Hepatocyte (in vitro differentiated cells): ENCODE measurements at places on chromosomes 5 and 9.
A peak's percentile ranks its signal among the peaks of the same experiment; 100 is the strongest.

- DNase-seq, result no peak
Observed at GRCh38 chr9:2109069-2109650, 94.0 kb downstream of the SMARCA2 start.

GRCh38 chr5:36593867-36594266 lies 12.5 kb upstream of the SLC1A3 start:
- no peak for DNase-seq

GRCh38 chr5:142684508-142685041 lies 1.3 kb downstream of the FGF1 start:
- DNase-seq, result no peak

DNA sequence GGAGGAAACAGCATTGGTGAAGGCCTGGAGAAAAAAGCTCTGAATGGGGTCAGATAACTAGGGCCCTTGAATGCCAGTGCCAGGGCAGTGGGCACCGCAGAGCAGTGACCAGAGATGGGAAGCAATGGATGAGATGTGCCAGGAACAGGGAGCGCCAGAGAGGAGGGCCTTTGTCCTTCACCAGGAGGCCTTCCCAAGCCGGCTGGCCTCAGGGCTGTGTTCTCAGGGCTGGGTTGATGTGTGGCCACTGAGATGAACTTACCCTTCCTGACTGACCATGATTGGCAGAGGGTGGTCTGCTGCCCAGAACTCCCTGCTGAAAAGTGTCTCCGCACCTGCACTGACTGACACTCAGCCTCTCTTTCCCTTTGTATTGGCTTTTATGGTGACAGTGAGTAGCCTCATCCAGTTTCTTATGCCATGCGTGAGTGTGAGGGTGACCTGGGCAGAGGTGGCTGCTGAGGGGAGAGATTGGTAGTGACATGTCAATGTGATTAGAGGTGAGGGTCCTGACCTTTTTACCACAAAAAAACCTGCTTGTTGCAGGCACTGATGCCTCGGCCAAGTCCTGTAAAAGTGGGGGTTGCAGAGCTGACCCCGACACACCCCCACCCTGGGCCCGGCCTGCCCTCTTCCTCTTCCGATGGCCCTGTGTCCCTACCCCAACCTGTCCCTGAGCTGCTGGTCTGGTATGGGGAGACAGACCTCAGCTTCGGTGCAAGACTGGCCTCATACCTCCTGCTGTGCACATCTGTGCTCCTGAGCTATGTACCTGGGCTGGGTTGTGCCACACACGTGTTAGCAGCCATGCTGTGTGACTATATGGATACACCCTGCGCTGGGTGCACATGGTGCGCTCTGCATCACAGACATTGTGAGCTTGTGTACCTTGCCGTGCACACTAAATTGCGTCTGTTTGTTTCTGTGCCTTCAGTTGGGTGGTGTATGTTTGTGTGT lies 57.1 kb upstream of the PSD2 start:
- DNase-seq, result no peak

- DNase-seq, result no peak
Observed at GRCh38 chr5:56329652-56330051, 96.5 kb upstream of the ANKRD55 start.

DNA sequence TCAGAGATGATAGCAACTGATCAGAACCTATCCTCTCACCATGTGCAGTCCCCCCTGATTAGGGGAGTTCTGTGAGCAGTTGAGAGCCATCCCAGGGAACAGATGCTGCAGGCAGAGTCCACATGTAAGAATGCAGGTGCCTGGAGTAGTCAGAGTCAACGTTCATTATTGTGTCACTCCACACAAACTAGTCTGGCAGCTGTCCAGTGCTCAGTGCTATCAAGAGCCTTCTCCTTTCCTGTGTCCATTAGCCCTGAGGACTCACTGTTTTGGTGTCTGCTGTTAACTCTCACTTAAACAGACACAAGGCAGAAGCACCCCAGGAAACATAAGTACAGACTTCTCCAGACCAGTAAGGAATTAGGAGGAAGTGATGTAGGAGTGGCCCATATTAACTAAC lies 2.5 kb downstream of the SH3TC2 start:
- DNase-seq, result peak; percentile 68

- no peak for DNase-seq
Observed at GRCh38 chr9:92186631-92187030, 71.4 kb upstream of the SPTLC1 start.

DNA sequence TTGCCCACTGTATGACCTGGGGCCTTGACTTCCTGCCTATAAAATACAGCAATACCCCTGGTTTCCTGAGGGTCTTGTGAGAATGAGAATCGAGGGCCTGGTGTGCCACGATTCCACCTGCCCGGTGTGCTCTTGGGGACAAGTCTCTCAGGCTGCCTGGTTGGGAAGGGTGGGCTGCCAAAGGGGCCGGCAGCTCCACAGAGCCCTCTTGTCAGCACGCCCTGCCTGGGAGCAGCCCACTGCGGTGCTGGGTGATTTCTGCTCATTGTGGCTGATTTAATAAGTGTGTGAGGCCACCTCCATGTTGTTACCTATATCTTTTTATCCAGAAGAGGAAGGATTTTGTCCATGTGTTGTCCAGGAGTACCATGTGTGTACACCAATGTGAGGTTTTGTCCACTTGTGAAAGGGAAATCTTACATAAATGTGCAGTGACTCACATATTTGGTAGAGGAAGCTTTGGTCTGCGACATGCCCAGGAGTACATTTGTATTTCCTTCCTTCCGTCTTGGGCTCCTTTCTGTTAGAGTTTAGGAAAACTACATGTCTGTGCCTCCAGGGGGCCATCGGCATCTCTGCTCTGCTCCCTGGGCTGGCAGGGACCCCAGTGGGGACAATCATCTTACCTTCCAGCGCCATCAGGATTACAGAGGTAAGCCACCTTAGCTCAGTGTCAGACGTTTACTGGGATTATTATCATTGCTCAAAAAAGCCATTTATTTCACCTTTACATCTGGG lies 108.6 kb downstream of the PHF2 start:
- no peak for DNase-seq

- DNase-seq, result no peak
Observed at GRCh38 chr5:61486476-61486875, 154.4 kb downstream of the ZSWIM6 start.

DNA sequence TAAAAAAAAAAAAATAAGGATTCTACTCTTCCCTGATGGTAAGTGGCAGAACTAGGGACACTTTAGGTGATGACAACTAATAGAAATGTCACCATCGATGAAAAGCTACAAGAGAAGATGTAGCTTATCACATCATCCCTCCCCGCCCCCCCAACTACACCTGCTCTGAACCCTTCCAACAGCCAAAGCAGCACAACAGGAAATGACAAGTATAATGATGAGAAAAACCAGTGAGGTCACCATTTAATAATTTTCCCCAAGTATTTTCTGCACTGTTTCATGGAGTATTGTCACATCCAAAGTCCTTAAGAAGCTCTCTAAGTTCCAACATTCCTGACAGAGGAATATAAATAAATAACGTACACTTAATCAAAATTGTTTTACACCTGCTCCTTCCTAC lies 221.4 kb downstream of the EFNA5 start:
- DNase-seq, result no peak

DNA sequence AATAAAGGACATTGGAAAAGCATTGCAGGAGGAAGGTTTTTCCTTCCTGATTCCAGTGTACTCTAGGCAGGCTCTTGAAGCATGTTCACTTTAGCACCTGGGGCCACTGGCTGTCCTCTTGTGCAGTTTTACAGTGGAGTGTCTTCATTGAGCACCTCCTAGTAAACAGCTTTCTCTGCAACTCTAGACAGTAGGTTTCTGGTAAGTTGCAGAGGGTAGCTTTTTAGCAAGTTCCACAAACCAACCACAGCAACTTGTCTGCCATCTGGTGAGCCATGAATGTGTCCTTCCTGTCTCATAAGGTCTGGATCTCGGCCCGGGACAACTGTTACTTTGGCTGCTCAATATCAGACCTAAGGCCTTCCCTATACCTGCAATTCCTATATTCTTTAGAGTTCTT lies 488.0 kb downstream of the MAN2A1 start:
- DNase-seq, result no peak

DNA sequence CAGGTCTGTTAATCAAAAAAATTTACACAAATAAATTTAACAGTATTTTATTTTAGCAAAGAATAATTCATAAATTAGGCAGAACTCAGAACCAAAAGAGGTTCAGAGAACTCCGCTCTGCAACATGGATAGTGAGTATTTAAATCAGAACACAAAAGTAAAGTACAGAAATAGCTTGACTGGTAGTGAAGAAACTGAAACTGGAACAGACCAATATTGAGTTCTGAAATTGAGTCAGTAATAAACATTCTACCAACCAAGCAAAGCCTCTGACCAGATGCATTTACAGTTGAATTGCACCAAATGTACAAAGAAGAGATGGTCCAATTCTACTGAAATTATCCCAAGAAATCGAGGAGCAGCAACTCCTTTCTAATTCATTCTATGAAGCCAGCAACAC lies 1542.8 kb downstream of the EFNA5 start:
- no peak for DNase-seq

DNA sequence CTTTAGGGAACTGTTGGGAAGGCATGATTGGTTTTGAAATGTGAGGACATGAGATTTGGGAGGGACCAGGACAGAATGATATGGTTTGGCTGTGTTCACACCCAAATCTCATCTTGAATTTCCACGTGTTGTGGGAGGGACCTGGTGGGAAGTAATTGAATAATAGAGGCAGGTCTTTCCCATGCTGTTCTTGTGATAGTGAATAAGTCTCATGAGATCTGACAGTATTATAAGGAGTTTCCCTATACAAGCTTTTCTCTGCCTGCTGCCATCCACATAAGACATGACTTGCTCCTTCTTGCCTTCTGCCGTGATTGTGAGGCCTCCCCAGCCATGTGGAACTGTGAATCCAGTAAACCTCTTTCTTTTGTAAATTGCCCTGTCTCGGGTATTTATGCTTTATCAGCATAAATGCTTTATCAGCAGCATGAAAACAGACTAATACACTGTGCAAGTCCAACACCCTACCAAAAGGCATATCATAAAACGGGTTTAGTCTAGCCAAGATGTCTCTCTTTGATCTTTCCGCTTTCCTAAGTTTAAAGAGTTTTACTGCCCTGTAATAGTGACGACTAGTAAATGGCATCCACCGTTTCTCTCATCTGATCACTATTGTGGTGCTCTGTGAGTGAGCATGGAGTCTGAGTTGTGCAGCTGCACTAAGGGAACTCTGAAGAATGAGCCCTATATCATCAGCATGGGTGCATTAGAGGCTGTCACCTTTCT lies 12.9 kb upstream of the ZNF782 start:
- DNase-seq, result peak; percentile 50

DNA sequence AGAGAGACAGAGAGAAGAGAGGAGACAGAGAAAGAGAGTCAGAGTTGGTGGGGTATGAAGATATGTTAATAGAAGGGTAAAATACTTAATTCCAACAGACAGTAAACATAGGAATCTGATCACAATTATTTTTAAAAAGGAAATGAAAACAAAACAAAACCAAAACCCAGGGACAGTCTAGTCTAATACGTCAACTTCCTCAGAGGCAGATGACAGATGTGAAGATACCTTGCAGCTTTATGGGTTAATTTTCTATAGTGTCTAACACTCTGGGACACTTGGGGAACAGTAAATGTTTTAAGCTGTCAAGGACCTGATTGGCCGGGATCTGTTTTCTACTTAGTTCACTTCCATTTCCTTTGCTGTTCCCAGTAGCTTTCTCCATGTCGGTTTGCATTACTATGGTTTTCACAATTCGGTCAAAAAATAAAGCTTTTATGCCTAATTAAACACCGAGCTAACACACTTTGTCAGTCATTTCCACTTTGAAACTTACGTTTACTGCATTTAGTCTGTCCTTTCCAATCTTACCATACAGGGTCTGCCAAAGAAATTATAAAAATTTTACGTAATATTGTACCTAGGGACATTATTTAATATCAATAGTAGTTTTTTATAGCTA lies 216.5 kb downstream of the MCTP1 start:
- DNase-seq, result no peak

GRCh38 chr5:117266280-117266679 lies 691.7 kb upstream of the SEMA6A start:
- DNase-seq, result no peak

DNA sequence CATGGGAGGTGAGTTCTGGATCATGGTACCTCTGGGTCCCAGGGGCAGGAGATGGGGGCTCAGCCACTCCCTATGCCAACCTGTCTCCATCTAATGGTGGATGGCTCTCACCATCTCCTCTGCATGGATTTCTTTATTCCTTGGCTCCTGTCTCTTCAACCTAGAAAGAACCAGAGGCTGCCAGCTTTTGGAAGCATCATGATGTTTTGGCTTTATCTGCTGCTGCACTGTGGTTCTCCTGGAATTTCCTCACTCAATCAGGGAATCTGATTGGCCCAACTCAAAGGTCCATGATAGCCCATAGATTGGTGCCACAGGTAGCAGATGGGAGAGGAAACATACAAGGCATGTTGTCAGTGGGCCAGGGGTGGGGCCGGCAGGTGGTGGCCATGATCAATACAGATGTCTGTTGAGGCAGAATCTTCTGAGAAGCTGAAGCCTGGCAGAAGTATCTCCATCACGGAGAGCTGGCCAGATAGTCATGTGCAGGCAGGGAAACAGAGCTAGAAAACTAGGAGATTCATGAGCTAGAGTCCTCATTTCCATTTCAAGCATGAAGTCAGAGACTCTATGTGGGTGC lies 158.2 kb downstream of the MACROH2A1 start:
- no peak for DNase-seq

- no peak for DNase-seq
Observed at GRCh38 chr9:89361816-89362646, 43.7 kb downstream of the SECISBP2 start.

DNA sequence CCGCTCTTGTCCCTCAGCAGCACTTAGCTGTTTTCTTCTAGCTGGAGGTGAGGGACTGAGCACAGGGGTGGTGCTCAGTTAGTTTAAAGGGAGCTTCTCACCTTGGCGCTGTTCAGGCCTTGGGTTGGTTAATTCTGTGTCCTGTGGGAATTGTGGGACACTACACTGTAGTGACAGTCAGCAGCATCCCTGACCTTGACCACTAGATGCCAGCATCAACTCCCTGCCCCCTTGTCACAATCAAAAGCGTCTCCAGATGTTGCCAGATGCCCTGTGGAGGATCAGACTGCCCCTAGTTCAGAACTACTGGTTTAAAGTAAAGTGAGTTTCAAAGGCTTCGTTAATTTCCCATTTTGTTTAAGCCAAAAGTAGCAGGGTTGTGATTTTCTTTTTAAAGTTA lies 65.5 kb upstream of the DMRT3 start:
- no peak for DNase-seq

DNA sequence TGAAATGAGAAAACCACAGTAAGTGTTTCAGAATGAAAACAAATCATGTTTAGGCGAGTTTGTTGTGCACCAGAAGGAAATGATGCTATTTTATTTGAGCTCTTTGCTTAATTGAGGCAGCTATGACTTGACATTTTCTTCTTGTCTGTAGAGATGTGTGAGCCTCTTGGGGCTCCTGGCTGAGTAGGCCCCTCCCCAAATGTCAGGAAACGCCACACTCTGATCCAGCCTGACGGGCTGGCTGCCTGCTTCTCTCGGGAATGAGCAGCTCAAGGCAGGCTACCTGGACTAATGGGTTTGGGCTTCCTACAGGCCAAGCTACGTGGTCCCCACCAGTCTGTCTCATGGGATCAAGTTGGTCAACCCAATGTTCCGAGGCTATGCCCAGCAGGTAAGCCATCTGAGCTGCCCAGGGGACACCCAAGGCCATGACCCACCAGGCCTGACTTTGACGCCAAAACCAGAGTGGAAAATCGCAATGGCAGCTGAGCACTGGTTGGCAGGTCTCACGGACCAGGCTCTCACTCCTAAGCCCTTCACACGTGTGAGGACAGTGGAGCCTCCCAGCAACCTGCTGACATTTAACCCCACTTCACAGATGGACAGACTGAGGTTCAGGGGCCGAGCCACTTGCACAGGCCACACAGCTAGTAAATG lies 29.9 kb downstream of the USP20 start:
- no peak for DNase-seq

GRCh38 chr9:8605096-8605495 lies 805.5 kb upstream of the DMAC1 start:
- DNase-seq, result no peak

- peak; percentile 80 for DNase-seq
Observed at GRCh38 chr5:72108202-72109061, 1.2 kb downstream of the MAP1B start.
